NCI-H1694 (cell line): ENCODE measurements at places on chromosomes 5 and 9.
A peak's percentile ranks its signal among the peaks of the same experiment; 100 is the strongest.

DNA sequence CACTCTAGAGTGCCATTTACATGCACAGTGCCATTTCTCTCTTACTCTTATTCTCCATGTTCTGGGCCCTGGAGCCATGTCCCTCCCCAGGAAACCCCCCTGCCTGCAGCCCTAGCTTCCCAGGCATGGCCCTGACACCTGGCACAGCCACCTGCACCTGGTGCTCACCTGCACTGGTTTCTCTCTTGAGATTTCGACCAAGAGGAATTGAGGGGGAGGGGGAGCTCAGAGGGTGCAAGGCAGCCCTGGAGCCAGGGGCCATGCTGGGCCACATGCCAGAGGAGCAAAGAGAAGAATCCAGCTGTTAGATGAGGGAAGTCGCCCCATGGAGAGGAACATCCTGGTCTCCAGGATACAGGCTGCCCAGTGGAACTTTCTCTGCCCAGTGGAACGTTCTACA, 65.0 kb upstream of the RAPGEF1 start:
- DNase-seq, result no peak

DNA sequence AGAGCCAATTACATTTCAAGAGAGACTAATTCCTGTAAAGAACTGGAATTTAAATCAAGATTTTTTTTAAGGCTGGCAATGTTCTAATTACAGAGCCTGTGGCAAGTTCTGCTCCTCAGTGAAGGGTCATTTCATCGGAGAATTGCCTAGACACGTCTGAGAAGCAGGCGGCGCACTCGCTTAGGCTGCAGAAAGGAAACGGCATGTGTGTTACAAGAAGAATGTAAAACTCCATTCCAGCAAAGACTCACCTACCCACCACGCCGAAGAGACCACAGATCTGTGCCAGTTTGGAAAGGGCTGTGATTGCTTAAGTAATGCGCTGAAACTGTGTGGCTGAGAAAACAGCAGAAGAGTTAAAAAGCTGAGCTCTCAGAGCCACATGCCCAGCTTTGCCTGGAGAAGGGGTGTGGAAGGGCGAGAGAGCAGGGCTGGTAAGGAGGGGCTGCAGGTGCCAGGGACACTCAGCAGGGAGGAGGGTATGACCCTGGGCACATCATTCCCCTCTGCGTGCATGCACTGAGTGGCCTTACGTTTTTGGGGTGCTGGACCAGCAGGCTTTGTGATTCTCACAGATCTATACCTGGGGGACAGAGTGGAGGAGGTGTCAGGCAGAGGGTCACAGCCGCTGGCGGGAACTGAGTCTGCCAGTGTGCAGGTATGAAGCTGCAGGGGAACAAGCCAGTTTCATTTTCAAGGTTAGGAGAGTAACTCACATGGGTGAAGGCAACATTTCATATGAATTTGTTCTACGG, 17.8 kb upstream of the SLC25A51 start:
- no peak for DNase-seq

GRCh38 chr5:87405472-87406155, 7.1 kb downstream of the CCNH start:
- DNase-seq, result no peak

GRCh38 chr9:91117959-91118703, 243.6 kb downstream of the AUH start:
- no peak for DNase-seq

- DNase-seq, result no peak
These were observed 28.6 kb upstream of the FBXW11 start for GRCh38 chr5:172035049-172035448.

- no peak for DNase-seq
These were observed 53.9 kb upstream of the CPEB4 start for GRCh38 chr5:173834071-173834771.

DNA sequence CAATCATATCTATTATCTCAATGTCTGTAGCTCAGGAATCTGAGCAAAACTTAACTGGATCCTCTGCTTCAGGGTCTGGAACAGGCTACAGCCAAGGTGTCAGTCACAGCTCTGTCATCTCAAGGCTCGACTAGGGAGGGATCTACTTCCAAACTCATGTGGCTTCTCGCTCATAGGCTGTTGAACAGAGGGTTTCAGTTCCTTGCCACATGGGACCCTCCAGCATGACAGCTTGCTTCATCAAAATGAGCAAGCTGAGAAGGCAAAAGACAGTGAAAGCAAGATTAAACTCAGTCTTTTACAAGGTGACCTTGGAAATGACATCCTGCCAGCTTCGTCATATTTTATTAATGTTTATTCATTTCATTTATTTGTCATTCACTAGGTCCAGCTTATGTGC, 111.7 kb downstream of the GADD45G start:
- no peak for DNase-seq

GRCh38 chr9:82957529-82958379, 105.2 kb downstream of the RASEF start:
- DNase-seq, result peak; percentile 62

DNA sequence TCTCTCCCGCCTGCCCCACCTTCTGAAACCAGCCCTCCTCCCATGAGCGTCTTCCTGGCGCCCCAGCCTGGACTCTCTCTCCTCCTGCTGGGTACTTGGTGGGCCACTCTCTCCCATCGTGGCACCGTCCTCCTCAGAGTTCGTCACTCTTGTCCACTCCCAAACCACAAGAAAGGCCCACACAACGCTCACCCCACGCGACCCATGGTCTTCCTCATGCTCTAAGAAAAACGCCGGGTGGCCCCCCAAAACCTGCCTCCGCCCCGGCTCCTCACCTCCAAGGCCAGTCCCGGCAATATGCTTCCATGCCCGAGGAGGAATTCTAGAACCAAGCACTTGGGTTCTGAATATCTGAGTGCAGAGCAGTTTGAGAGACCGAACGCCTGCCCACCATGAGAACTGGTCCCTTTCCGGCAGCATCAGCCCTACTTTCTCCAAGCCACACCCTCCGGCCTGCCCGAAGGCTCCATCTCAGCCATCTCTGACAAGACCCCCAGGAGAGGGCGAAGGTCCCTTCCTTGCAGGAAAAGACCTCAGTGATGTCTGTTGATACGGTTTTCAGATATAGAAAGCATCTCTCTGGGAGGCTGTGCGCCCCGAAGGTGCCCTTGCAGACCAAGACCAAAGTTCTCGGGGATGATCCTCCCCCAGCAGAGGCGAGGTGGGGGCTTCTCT, 15.0 kb downstream of the SLC6A3 start:
- no peak for DNase-seq

GRCh38 chr5:9197881-9198260, 348.0 kb downstream of the SEMA5A start:
- no peak for DNase-seq

DNA sequence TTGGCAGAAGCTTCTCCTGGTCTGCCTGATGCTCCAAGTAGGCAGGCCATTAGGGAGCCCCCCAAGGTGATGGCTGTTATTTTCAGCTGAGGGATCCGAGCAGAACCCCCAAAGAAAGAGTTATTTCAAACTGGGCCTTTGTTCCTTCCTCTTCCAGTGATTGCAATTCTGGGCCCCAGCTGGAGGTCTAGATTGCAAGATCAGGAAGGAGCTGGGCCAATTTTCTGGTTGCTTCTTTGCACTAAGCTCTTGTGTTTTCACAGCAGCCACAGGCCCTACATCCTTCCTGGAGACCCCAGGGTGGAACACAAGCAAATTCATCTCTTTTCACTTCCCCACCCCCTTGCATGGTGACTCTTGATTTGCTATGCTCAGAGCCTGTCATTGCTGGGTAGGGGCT, 215.0 kb downstream of the SEMA6A start:
- no peak for DNase-seq

GRCh38 chr5:169281625-169282024, 19.3 kb downstream of the SLIT3 start:
- DNase-seq, result no peak

GRCh38 chr9:125561509-125562148, 145.4 kb downstream of the MAPKAP1 start:
- no peak for DNase-seq

GRCh38 chr5:75337366-75338021, 474 bp downstream of the HMGCR start:
- no peak for DNase-seq

DNA sequence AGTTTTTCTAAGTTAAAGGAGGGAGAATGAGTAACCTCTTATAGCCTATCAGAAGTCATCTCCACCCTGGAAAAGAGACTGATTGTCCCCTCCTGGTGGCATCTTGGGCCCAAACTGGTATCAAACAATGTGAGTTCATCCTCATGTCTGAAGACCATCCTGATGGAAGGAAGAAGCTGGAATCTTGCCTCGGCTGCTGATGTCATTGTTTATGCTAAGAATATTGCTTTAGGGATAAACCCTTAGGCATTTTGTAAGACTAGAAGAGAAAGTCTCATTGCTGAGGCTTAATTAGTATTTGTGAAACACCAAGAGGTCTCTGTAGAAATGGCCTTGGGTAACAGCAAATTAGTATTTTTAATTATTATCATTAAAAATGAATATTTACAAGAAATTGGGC, 65.7 kb upstream of the KCNN2 start:
- no peak for DNase-seq

- no peak for DNase-seq
These were observed 48.1 kb downstream of the ARHGEF37 start for GRCh38 chr5:149629421-149629820.

GRCh38 chr9:20786807-20787206, 102.7 kb downstream of the FOCAD start:
- DNase-seq, result peak; percentile 40

DNA sequence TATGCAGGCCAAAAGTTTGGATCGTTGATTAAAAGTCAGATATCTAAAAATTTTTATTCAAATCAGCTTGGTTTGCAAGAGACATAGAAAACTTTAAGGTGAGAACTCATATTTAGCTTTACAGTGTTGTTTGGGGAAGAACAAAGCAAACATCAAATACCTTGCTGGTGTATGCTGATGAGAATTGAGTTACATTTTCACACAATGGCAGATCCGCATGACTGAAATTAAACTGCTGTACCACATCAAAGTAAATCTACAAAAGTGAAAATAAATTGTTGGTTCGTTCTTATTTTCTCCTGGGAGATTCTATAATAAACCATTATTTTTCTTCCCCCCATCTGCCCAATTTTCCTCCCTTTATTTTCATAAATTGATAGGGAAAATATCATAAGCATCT, 198.2 kb upstream of the PCSK5 start:
- DNase-seq, result no peak

GRCh38 chr5:157356576-157356975, 90.7 kb downstream of the CYFIP2 start:
- DNase-seq, result no peak

DNA sequence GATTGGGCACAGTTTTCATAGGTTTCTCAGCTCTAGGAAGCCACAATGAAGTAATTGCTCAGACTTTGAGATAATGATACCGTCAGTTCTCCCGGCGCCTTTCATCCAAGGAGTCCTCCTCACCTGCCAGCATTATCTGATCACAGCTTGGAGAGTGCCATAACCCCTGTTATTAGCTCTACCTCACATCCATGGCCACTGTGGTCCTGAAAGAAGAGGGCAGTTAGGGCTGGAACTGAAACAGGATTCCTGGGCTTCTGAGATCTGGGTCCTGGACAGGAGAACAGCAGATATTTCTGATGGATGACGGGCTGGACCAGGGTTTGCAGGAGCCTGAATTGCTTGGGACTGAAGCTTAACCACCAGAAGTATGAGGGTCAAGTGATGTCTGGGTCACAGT, 13.5 kb downstream of the RGS3 start:
- DNase-seq, result no peak

GRCh38 chr9:96442491-96442890, 7.5 kb upstream of the HABP4 start:
- DNase-seq, result no peak

DNA sequence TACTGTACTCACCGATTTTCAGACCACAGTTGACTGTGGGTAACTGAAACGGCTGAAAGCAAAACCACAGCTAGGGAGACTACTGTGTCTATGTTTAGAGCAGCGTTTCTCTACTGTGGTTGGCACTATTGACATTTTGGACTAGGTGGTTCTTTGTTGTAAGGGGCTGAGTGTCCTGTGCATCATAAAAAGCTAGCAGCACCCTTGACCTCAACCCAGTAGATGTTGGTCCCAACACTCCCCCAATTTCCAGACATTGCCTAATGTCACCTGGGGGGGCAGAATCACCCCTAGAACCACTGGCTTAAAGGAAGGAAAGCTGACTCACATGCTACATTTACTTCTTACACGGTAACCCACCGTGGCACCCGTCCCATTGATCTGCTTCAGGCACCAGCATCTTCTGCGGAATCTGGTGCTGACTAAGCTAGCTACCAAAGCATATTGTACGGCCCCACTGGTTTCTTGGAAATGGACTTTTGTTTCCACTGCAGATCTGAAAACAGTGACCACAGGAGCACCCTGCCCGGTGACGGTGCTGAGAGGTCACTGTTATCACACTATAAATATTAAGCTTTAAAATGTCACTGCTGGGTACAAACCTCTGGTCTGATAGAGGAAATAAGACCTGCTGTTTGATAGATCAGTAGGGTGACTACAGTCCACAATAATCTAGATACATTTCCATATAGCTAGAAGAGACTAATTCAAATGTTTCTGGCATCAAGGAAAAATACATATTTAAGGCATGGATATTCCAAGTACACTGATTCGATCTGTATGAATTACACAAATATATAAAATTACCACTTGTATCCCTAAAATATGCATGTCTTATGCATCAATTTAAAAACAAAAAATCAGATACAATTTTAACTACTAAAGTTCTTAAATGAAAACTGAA, 151.4 kb downstream of the HSD17B3 start:
- DNase-seq, result no peak

GRCh38 chr5:136809382-136809781, 444.0 kb upstream of the TRPC7 start:
- DNase-seq, result no peak

- no peak for DNase-seq
These were observed 2071.2 kb upstream of the CDH6 start for GRCh38 chr5:29122306-29122705.

- DNase-seq, result no peak
These were observed 201.3 kb downstream of the GABRG2 start for GRCh38 chr5:162268694-162269481.

DNA sequence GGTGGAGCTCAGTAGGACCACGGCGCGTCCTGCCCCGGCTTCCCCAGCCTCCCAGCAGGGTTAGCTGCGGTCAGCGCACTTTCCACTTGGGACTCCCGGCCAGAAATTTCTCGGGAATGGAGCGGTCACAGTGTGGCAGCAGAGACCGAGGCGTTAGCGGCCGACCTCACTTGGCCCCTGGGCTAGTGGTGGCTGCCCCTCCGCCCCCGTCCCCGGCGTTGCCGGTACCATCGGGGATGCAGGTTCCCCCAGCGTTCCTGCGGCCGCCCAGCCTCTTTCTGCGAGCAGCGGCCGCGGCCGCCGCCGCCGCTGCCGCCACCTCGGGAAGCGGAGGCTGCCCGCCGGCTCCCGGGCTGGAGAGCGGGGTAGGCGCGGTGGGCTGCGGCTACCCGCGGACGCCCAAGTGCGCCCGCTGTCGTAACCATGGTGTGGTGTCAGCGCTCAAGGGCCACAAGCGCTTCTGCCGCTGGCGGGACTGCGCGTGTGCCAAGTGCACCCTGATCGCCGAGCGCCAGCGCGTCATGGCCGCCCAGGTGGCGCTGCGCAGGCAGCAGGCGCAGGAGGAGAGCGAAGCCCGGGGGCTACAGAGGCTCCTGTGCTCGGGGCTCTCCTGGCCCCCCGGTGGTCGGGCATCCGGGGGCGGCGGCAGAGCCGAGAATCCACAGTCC, 460 bp downstream of the DMRTA1 start:
- DNase-seq, result peak; percentile 62

- DNase-seq, result no peak
These were observed 211.7 kb downstream of the TLE1 start for GRCh38 chr9:81477669-81478068.

GRCh38 chr5:1851290-1851934, 31.3 kb downstream of the IRX4 start:
- no peak for DNase-seq
